Left renal pelvis (tissue), 4 donors: ENCODE measurements at places on chromosomes 5 and 9.
A peak's percentile ranks its signal among the peaks of the same experiment; 100 is the strongest.

DNA sequence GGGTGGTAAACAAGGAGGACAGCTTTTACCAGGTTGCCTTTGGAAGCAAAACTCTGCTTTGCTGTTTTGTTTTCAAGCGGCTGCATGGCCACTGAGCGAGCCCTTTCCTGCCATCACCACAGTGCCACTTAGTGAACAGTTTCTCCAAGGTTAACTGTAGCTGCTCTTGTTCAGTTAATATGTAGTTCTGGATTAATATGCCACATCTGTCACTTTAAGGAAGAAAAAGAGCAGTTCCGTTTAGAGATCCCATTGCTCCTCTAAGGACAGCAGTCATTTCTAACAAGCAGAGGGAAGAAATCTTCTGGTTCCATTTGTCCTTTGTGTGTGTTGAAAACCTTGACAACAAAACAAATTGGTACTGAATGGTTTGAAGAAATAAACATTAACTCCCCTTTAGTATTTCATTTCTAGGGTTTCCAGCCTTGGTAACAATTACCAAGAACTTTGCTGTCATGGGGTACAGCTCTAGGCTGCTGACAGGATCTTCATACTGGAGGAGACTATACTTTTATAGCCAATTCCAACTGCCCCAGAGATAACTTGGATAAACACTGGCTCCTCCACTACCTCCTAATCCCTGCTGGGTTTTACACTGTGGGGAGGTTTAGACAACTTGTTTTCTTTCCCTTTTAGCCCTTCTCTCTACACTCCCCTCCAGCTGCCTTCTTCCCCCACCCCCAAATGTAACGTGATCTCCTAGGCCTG lies 10.3 kb upstream of the ABL1 start:
- peak; percentile 89 for DNase-seq

- no peak for DNase-seq
These were observed 169.5 kb upstream of the POC5 start for GRCh38 chr5:75886706-75887105.

DNA sequence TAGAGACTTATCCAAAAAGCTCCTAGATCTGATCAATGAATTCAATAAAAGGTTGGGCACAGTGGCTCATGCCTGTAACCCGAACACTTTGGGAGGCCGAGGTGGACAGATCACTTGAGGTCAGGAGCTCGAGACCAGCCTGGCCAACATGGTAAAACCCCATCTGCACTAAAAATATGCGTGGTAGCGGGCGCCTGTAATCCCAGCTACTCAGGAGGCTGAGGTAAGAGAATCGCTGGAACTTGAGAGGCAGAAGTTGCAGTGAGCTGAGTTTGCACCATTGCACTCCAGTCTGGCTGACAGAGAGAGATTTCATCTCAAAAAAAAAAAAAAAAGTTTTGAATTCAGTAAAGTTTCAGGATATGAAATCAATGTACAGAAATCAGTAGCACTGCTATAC lies 20.0 kb downstream of the DCTN4 start:
- DNase-seq = no peak

- no peak for DNase-seq
These were observed 142.9 kb downstream of the DIRAS2 start for GRCh38 chr9:90499761-90500160.

DNA sequence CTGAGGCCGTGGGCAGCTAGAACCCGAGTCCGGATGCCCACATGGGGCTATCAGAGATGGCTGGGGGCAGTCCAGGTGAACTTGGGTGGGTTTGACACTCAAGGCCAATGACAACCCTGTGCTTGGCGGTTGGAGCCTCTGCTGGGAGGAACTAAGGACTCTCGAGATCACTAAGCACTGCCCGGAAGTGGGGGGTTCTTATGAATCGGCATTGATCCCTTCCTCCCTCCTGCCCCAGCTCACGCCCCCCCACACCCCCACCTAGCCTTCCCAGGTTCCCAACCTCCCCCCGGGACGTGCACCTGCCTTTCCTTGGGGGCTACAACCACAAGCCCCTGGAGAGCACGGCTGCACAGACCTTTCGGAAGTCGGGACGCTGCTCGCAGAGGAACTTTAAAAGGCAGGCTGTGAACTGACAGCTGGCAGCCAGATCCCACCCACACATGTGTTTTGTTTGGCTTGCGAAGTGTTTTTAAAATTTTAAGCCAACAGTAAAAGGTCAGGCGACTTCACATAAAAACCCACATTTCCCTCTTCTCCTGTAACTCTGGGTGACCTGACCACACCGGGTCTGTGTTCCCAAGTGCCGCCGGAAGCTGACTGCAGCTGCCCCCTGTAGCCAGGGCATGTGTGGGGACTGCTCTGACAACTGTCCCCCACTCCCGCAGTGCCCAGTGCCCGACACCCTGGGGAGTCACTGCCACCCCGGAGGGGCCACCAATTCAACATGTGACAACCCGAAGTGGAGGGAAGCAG lies 5.1 kb upstream of the RALGDS start:
- DNase-seq = no peak
